Stomach (tissue), 19 donors: ENCODE measurements at places on chromosomes 12 and 14. TPM values are rescaled to one million over a fixed set of nuclear protein-coding genes. Genes with fewer than 3 reads are reported as not detected.
A peak's percentile ranks its signal among the peaks of the same experiment; 100 is the strongest.

- no peak overlapping the region for H3K4me3 ChIP-seq
- H3K36me3 ChIP-seq, result no peaks in the 10 kb centered on the region
- no peaks in the 10 kb centered on the region for H3K4me1 ChIP-seq
- no peak for DNase-seq
- H3K27ac ChIP-seq, result no peak overlapping the region
Measured at GRCh38 chr12:118501489-118501888, 125.1 kb downstream of the SUDS3 start.

Gene DICER1
- 6.8 TPM for polyA plus RNA-seq

- peaks cover 57% of the 10 kb centered on the region for H3K36me3 ChIP-seq
- no peaks in the 10 kb centered on the region for H3K27me3 ChIP-seq
- no peak overlapping the region for H3K4me3 ChIP-seq
- H3K4me1 ChIP-seq, result peaks cover 4% of the 10 kb centered on the region
Measured at GRCh38 chr14:75040959-75041358, 10.3 kb downstream of the MLH3 start.

GRCh38 chr14:96739200-96739910 is 57.8 kb upstream of the VRK1 start:
- H3K27me3 ChIP-seq, result peaks cover 57% of the 10 kb centered on the region
- DNase-seq, result no peak
- H3K4me1 ChIP-seq, result peaks cover 10% of the 10 kb centered on the region
- H3K36me3 ChIP-seq, result no peaks in the 10 kb centered on the region
- no peak overlapping the region for H3K27ac ChIP-seq

- H3K36me3 ChIP-seq, result no peaks in the 10 kb centered on the region
- H3K4me1 ChIP-seq, result no peaks in the 10 kb centered on the region
- no peak overlapping the region for H3K27ac ChIP-seq
- no peak overlapping the region for H3K4me3 ChIP-seq
- no peak for DNase-seq
Measured at GRCh38 chr14:43001731-43002130, 1395.1 kb downstream of the LRFN5 start.

GRCh38 chr12:16076970-16077522 is 165.9 kb downstream of the DERA start:
- H3K27me3 ChIP-seq, result no peaks in the 10 kb centered on the region
- H3K27ac ChIP-seq, result no peak overlapping the region
- no peak for DNase-seq
- H3K4me3 ChIP-seq, result no peak overlapping the region

DNA sequence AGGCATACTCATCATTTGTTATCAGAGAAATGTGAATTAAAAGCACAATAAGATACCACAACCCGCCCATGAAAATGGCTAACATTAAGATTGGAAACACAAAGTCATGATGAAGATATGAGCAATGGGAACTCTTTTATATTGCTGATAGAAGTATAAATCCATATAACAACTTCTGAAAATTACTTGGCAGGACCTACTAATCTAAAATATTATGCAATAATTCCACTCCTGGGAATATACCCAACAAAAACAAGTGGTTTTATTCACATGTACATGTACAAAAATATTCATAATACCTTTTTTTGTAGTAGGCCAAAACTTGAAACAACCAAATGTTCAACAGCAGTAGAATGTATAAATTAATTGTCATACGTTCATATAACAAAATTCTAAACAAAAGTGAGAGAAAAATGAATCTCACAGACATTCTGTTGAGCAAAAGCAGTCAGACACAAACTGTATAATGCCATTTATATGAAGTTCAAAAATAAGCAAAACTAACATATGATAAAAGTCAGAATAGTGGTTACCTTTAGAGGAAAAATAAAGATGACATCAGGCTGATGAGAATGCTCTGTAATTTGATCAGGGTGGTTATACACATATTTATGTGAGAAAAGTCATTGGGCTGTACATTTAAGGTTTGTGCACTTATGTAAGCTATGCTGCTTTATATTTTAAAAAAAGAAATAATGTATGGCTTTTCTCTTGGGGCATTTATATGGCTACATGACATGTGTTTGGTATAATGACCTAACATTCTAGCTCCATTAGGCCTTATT is 309.2 kb upstream of the KITLG start:
- no peak overlapping the region for H3K27ac ChIP-seq
- no peaks in the 10 kb centered on the region for H3K36me3 ChIP-seq
- H3K4me1 ChIP-seq, result no peaks in the 10 kb centered on the region
- DNase-seq, result peak; percentile 9
- no peaks in the 10 kb centered on the region for H3K27me3 ChIP-seq
- no peak overlapping the region for H3K4me3 ChIP-seq

DNA sequence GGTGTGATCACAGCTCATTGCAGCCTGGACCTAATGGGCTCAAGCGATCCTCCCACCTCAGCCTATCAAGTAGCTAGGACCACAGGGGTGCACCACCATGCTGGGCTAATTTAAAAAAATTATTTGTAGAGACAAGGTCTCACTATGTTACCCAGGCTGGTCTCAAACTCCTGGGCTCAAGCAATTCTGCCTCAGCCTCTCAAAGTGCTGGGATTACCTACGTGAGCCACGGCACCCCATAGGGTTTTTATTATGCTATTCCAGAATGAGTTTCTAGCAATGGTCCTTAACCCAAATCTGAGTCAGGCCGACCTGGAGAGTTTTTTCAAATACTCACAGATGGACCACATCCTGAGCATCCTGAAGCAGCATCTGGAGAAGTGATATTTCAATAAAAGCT is 159.8 kb downstream of the CPNE8 start:
- H3K4me3 ChIP-seq, result no peak overlapping the region
- no peaks in the 10 kb centered on the region for H3K36me3 ChIP-seq
- no peaks in the 10 kb centered on the region for H3K4me1 ChIP-seq
- no peak for DNase-seq
- H3K27me3 ChIP-seq, result no peaks in the 10 kb centered on the region
- no peak overlapping the region for H3K27ac ChIP-seq

Gene SLC16A7
- polyA plus RNA-seq, result 1.8 TPM

- peaks cover 15% of the 10 kb centered on the region for H3K4me1 ChIP-seq
- H3K27me3 ChIP-seq, result no peaks in the 10 kb centered on the region
- no peak overlapping the region for H3K4me3 ChIP-seq
- H3K27ac ChIP-seq, result no peak overlapping the region
- peaks cover 2% of the 10 kb centered on the region for H3K36me3 ChIP-seq
- DNase-seq, result peak; percentile 71
Measured at GRCh38 chr12:95083938-95084337, 10.5 kb upstream of the NR2C1 start.

GRCh38 chr14:75151851-75152250 is 24.6 kb downstream of the TMED10 start:
- no peak overlapping the region for H3K4me3 ChIP-seq
- DNase-seq, result no peak
- H3K4me1 ChIP-seq, result peaks cover 62% of the 10 kb centered on the region
- H3K36me3 ChIP-seq, result peaks cover 27% of the 10 kb centered on the region

Gene OR11H6
- not detected for polyA plus RNA-seq

DNA sequence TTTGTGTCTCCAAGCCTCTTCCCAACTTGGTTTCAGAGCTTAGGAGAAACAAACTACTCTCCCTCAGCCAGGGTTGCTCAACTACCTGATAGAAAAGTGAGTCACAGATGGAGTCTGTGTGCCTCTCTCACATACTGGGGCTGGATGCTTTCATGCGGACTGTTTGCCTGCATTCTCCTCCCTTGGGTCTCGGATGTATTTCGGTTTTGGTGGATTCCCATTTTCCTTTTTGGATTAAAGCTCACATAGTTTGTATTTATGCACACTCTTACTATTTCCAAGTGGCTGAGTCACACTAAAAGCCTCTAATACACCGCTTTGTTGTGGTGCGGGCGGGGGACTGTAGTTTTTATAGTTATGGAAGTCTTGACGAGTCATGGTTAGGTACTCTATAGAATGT is 505.4 kb downstream of the LRFN5 start:
- H3K4me1 ChIP-seq, result no peaks in the 10 kb centered on the region
- H3K36me3 ChIP-seq, result no peaks in the 10 kb centered on the region
- no peak for DNase-seq
- H3K27ac ChIP-seq, result no peak overlapping the region
- H3K4me3 ChIP-seq, result no peak overlapping the region

- DNase-seq, result no peak
- no peak overlapping the region for H3K27ac ChIP-seq
- no peaks in the 10 kb centered on the region for H3K27me3 ChIP-seq
- H3K36me3 ChIP-seq, result no peaks in the 10 kb centered on the region
- H3K4me3 ChIP-seq, result no peak overlapping the region
- no peaks in the 10 kb centered on the region for H3K4me1 ChIP-seq
Measured at GRCh38 chr12:32223941-32224340, 117.3 kb downstream of the BICD1 start.

Gene HOXC10
- not detected for polyA plus RNA-seq

Gene SERPINA10
- polyA plus RNA-seq, result 0.37 TPM

DNA sequence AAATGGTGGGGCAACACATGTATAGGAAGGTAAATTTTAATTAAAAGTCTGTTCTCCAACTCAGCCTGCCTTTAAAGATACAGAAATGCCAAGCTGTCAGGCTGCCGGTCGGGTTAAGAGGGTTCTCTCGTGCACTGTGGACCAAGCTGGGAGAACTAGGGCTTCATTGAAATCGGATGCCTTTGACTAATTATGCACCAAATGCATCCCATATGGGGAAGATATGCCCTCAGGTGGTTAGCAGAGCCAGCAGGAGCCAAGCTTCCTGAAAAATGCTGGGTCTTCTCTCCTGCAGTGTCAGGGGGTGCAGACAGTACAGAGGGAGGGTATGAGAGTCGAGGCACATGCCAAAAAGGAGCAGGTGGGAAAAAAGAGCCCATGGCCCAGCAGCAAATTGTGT is 236.1 kb downstream of the CACNA1C start:
- no peak for DNase-seq
- no peaks in the 10 kb centered on the region for H3K36me3 ChIP-seq
- peaks cover 55% of the 10 kb centered on the region for H3K4me1 ChIP-seq
- H3K27me3 ChIP-seq, result no peaks in the 10 kb centered on the region
- H3K27ac ChIP-seq, result no peak overlapping the region
- no peak overlapping the region for H3K4me3 ChIP-seq

Gene FGD4
- 5.5 TPM for polyA plus RNA-seq

DNA sequence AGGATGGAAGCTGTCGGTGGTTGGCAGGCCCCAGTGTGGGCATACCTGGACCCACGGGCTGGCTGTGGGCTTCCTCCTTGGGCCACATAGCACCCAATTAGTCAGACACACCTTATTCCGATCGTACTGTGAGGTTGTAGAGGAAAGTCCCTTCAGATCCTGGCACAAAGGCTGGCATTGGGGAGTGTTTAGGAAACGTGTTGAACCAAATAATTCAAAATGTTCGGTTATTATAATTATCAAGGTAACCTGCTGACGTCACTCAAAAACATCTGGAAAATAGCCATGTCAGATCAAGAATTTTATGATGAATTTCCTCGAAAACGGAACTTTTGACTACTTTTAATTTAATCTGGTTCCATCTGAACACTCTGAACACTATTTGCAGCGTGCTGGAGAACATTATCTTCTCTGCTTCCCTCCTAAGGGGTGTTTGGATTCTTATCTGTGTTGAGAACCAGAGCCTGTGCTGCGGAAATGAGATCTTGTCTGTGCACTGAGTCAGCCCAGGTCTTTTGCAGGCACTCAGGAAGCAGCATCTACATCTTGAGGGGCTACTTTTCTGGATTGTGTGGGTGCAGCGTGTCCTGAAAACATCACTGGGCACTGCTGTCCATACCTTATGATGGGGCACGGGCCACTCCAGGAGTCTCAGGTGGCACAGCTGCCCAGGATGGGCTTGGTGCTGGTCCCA is 100.3 kb downstream of the SLC25A47 start:
- no peak overlapping the region for H3K27ac ChIP-seq
- DNase-seq, result no peak
- H3K36me3 ChIP-seq, result no peaks in the 10 kb centered on the region
- no peaks in the 10 kb centered on the region for H3K4me1 ChIP-seq
- H3K27me3 ChIP-seq, result no peaks in the 10 kb centered on the region
- no peak overlapping the region for H3K4me3 ChIP-seq

Gene KLRK1
- 2.0 TPM for polyA plus RNA-seq

DNA sequence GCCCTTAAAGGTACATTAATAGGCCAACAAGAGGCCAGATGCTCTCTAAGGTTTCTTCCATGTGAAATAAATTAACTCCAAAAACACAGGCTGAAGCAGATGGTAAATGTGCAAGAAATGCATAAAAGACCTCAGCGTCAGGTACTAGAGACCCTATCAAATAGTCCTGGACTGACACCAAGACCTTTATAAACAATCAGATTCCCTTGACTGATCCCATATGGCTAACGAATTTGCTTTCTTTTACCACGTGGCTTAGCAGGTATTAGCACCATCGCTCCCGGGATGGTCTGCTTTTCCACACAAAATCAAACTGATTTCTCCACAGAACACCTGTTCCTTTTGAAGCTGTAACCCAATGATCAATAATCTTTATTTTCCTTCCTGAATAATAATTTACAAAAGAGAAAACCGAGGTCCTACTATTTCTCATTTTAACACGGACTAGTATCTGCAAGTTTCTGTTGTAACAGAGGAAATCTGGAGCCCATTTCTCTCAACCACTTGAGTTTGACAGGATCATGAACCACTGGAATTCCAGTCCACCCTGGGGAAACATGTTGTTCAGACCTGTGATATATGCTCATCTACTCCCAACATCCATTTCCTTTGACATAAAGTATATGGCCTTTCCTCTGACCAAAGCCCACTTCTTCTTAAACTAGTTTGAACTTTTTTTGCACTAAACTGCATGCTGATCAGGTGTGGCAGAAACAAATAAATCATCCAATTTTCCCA is 48.2 kb upstream of the DAAM1 start:
- no peaks in the 10 kb centered on the region for H3K36me3 ChIP-seq
- H3K27ac ChIP-seq, result no peak overlapping the region
- H3K27me3 ChIP-seq, result no peaks in the 10 kb centered on the region
- H3K4me1 ChIP-seq, result no peaks in the 10 kb centered on the region
- no peak for DNase-seq

GRCh38 chr12:98678946-98679610 is 34.0 kb downstream of the APAF1 start:
- H3K4me3 ChIP-seq, result no peak overlapping the region
- peaks cover 28% of the 10 kb centered on the region for H3K36me3 ChIP-seq
- H3K27ac ChIP-seq, result no peak overlapping the region
- no peaks in the 10 kb centered on the region for H3K4me1 ChIP-seq
- no peaks in the 10 kb centered on the region for H3K27me3 ChIP-seq

Gene SDSL
- polyA plus RNA-seq, result 11.8 TPM

- peaks cover 51% of the 10 kb centered on the region for H3K4me1 ChIP-seq
- no peaks in the 10 kb centered on the region for H3K36me3 ChIP-seq
- DNase-seq, result peak; percentile 56
Measured at GRCh38 chr14:77603654-77604255, 12.7 kb downstream of the SPTLC2 start.

- H3K27ac ChIP-seq, result no peak overlapping the region
- no peaks in the 10 kb centered on the region for H3K36me3 ChIP-seq
- H3K27me3 ChIP-seq, result no peaks in the 10 kb centered on the region
- no peak overlapping the region for H3K4me3 ChIP-seq
- no peaks in the 10 kb centered on the region for H3K4me1 ChIP-seq
Measured at GRCh38 chr14:72682188-72682587, 211.7 kb downstream of the DPF3 start.

Gene RERG
- polyA plus RNA-seq, result 5.2 TPM

Gene CLEC7A
- polyA plus RNA-seq, result 2.1 TPM
